Stimulated activated naive CD4-positive, alpha-beta T cell treated with Interleukin-2 at 50 U/mL for 16 hours (primary cell): ENCODE measurements at places on chromosomes 5 and 9.

- DNase-seq, result no peak
Measured at GRCh38 chr5:149687486-149688168, 42.5 kb upstream of the PPARGC1B start.

- DNase-seq, result no peak
Measured at GRCh38 chr5:110386782-110387181, 339.7 kb downstream of the TMEM232 start.

- no peak for DNase-seq
Measured at GRCh38 chr9:104987743-104988142, 59.8 kb upstream of the ABCA1 start.

- DNase-seq, result no peak
Measured at GRCh38 chr5:173197375-173197891, 37.6 kb downstream of the NKX2-5 start.

GRCh38 chr9:95085036-95085770 lies 232.3 kb downstream of the FANCC start:
- DNase-seq, result no peak

DNA sequence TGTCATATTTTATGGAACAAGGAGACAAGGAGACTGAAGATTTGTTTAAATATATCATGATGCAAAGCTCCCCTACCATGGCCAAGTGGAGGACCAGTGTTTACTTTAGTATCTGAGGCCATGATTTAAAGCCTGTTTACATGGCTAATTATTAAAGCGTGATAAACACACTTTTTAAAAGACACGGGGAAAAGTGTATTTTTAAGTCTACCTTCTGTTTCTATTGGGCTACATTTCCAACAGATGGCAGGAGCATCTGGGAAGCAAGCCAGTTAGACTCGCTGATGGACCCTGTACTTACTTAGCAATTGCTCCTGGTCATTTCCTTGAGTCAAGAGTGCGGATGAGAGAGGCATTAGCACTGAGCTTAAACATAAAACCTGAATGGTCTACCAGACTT lies 480.3 kb upstream of the SEMA6A start:
- no peak for DNase-seq

DNA sequence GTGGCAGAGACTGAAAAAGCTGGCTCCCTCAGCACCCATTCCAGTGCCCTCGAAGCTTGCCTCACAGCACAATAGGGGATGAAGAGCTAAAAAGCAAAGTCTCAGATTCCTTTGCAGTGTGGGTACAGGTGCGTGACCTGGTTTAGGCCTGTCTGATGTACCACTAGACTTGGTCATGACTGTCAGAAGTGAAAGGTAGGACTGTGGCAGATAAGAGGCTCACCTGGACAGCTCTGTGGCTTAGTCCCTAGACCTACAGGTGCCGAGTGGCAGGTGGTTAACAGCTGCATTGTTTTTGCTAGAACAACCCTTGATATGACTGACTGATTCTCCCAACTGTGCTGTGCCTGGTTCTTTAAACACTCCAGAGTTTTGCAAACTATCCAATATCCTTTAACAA lies 14.7 kb upstream of the SFXN1 start:
- no peak for DNase-seq

DNA sequence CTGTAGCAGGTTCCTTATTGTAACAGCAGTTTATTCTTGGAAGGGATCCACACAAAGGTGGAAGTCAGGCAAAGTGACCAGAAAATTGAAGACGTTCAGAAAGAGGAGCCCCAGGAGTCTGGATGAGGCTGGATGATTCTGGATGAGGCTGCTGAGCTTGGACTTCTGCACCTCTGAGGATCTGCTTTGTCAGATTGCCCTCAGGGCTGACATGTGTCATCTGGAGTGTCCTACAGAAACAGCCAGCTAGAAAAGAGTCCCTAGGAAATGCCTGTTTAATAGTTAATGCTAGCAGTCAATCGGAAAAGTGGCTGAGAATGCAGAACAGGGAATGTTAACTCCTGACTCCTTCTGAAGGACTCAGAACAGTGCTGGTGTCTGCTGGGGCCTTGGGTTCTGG lies 236.4 kb downstream of the LRRC70 start:
- no peak for DNase-seq

GRCh38 chr9:88775037-88775471 lies 216.2 kb upstream of the S1PR3 start:
- DNase-seq, result no peak

DNA sequence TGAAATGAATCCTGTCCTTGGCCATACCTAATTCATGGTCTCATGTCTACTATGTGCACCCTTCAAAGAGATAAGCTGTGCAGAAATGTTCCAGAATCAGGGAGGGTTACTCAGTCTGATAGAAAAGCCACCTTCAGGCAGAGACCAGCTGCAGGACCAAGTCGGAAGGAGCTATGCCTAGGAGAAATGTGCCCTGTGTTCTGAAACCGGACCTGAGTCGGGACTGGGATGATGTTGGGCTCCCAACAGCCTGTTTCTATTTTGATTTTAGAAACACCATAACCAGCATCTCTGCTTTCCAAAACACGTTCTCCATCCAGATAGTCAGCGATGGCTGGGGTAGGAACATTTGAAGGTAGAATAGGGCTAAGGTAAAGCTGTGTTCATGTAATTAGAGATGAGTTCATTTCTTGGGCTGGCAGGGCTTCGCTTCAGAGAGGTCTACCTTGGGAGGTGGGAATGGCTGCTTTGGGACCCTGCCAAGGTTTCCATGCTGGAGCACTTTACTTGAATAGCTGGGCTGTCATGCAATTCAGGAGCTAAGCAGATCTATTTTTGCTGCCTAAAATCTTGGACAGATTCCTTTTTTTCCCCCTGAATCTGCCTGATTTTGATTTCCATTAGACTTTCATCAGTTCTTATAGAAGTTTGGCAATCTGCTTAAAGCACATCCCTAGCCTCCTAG lies 2.8 kb downstream of the ADCY2 start:
- no peak for DNase-seq

GRCh38 chr9:85142496-85142911 lies 473.0 kb downstream of the NTRK2 start:
- DNase-seq, result no peak

- no peak for DNase-seq
Measured at GRCh38 chr5:150036513-150036912, 36.0 kb downstream of the HMGXB3 start.

DNA sequence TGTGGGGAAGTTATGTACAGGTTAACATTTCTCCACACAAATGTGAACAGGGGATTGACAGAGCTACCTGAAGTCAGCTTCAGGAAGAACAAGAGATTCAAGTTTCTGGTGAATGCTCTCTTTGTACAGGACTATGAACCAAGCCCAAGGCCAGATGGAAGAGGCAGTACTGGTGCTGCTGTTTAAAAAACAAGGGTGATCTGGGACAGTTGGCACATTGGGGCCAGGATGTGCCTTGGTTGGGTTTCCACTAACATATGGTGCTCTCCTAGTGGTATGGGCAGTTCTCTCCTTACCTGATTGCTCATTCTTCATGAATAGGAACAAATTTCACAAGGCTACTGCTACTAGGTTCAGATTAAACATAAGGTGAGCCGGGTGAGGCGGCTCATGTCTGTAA lies 40.0 kb downstream of the MTMR12 start:
- no peak for DNase-seq

DNA sequence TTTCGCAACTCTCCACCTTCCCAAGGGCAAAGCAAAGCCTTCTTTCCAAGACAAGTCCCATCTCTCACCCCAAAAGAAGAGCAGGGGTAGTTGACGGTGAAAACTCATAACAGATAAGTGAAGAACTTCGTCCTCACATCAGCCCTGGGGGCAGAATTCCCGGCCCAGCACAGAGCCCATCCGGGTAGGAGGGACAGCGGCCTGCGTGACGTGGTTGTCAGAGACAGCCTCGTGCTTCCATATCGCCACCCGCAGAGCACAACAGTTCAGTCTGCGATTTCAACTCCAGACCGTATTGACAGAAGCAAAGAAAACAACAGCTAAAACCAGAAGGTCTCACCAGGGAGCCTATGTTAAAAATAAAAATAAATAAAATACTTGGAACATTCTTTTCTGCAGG lies 273.2 kb downstream of the SYK start:
- DNase-seq, result no peak

- DNase-seq, result no peak
Measured at GRCh38 chr9:109733690-109734089, 46.3 kb upstream of the PALM2AKAP2 start.

- no peak for DNase-seq
Measured at GRCh38 chr5:79800979-79801827, 111.6 kb downstream of the CMYA5 start.

- DNase-seq, result no peak
Measured at GRCh38 chr9:106400170-106400569, 462.8 kb upstream of the ZNF462 start.

DNA sequence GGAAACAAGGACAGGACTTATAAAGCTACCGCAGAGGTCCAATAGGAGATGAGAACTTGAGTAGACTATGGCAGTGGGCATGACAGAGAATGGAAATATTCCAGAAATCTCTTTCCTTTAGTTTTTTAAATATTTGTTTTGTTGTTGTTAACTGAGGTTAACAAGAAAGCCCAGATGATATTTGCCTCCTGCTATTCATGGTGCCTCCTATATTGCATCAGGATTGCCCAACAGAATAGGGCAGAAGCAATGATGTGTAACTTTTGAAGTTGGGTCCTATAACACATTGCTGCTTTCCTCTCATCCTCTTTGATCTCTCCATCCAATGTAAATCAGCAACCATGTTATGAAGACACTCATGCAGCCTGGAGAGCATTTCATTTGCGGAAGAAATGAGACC lies 42.8 kb downstream of the PDE4D start:
- DNase-seq, result no peak

DNA sequence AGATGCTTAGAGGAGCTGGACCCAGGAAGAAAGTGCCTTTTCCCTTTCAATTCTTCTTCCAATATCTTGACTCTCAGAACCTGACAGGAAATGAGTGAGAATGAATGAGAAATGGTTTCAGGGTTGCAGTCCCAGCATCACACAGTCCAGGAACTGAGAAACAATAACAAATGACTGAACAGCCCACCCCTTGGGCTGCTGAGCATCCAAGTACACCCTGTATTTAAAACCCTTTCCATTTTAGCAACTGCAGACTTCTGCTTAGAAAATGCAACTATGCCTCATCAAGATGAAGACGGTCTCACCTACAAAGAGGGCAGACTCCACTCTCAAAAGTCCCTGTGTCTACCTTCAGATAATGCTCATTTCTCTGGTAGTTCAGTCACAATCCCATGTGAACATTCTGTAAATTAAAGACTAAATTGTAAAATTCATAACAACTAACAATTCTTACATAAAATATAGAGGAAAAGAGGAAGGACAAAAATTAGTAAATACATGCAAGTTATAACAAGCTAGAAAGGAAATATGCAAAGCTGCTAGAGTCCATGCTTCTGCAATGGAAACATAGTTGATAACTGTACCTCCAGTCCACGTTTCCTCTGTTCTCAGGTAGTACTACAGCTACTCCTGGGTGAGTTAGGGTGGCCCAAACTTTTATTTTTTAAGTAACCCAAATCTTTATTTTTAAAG lies 316.5 kb downstream of the ICE1 start:
- no peak for DNase-seq

GRCh38 chr5:9698125-9698826 lies 68.1 kb upstream of the TAS2R1 start:
- no peak for DNase-seq

GRCh38 chr5:75466006-75466716 lies 45.3 kb downstream of the CERT1 start:
- no peak for DNase-seq

DNA sequence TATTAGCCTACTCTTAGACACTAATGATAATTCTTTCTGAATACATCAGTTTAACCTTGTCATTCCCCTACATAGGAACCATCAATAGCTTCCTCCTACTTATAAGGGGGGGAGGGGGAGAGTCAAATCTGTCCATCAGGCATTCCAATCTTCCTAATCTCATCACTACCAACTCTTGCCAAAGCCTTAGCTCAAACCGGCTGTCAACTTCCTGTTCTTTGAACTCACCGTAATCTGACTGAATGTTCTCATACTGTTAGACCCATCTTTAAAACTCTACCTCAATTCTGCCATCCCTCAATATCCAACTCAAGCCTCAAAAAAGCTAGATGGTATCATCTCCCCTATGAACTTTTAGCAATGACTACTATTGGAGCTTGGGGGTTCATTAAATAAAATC lies 41.9 kb upstream of the RNF38 start:
- DNase-seq, result no peak

DNA sequence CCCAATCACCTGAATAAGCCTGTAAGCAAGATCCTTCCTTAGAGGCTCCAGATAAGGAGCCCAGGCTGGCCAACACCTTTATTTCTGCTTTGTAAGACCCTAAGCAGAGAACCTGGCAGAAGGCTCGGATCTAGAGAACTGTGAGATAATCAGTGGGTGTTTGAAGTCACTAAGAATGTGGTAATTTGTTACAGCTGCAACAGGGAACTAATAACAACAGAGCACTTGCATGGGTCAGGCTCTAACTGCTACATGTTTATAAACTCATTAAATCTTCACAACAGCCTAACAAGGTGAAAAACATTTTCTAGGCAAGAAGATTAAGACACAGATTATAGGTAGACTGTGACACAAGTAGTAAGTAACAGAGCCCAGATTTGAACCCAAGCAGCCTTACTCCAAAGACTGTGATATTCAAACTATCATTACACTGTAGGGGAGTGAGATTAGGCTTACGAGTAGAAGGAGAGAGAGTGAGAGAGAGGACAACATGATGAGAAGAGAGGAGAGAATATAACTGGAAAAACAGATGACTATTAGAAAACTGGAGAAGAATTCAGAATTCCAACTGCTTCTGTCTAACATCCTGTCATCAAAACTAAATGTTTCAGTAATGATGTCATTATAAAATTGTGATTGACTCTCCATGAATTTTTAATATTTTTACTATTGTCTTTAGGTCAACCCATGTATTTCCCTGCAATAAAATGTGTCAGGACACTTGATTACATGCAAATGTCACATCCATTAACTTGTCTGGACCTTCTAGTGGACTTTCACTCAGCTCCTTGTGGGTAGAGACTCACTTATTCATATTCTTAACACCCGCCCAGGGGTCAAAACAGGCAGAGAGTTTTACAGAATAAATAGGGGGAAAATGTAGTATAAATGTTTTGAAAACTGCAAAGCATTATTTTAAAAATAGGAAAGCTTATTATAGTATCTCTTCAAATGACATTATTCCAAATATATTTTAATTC lies 290.9 kb upstream of the RGMB start:
- no peak for DNase-seq

DNA sequence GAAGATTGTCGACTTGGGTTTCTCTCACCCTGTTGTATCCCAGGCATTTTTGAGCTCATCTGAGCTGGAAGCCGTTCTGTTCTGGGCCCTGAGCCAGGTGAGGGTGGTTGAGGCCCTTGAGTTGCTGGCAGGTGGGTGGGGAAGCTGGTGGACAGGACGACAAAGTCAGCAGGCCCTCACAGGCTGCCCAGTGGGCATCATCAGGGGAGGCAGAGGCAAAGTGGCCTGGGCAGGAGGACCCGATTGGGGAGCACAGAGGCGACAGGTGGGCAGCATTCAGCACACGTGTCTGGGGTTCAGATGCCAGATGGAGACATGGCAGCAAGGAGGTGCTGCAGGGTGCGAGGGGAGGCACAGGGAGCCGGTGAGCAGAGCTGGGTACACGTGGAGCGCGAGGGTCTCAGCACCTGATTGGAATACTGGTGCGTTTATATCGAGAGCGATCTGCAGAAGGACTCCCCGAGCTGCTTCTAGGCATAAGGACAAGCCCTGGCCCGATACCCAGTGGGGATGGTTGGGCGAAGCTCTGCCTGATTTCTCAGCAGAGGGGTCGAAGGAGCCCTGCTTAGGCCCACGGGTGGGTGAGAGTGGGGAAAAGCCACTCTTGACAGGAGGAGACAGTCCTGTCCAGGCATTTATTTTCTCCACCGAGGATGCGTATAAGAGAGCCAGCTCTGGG lies 49.0 kb upstream of the SUSD3 start:
- no peak for DNase-seq
